Stimulated activated CD4-positive, alpha-beta T cell treated with anti-CD3 and anti-CD28 coated beads, Interleukin-1b, Interleukin-23, amount 100 ng/mL, for 1 hour (primary cell): ENCODE measurements at places on chromosomes 6 and 20.

DNA sequence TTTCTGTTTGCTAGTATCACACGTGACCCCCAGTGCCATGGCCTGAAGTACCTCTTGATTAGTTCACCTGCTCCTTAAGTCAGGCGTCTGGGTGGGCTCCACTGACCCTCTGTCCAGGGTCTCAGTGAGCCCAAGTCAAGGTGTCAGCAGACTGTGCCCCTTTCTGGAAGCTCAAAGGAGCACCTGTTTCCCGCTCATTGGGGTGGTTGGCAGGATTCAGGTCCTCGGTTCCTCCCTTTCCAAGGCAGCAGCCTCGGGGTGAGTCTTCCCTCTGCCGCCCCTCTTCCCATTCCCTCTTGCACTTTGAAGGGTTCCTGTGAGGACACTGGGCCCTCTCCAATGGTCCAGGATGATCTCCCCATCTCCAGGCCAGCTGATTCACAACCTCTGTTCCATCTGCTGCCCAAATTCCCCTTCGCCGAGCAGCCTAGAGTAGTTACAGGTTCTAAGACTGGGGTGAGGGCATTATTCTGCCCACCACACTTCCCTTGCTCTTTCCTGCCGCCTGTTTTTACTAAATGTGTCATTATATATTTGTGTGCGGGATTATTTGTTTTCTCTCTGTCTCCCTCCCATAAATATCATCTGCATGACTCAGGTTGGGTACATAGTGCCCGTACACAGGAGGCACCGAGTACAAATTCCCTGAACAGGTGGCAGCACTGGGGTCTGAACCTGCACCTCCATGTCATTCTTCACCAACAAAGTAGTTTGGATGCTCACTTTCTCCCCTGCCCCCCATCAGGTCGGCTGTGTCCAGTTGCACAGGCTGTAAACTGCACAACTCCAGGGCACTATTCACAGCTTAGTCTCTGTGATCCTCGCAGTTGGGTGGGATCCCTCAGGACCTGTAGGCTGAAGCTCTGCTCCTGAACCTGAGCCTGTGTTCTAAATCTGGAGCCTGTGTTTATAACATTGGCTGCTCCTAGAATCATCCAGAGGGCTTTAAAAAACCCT is 58.5 kb downstream of the RBM38 start:
- no peak for DNase-seq

DNA sequence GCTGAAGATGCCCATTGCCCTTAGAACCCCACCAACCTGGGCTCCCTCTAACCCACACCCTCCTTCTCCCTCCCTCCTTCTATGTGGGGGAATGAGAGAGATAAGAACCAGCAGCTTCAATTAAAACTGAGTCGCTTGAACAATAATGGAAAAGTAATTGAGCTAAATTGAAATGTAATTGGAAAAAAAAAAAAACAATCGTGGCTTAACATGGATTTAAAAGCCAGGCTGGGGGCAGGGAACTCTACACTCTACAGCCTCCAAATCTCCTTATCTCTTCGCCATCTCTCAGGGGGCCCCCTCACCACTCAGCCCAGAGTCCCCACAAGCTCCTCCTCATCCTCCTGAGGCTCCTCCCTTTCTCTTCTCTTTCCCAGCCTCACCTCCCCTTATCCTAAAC is 83.2 kb downstream of the MDGA1 start:
- no peak for DNase-seq

- no peak for DNase-seq
These were observed 10.1 kb upstream of the HDAC2 start for GRCh38 chr6:113980937-113981554.

- DNase-seq: no peak
These were observed 105.8 kb downstream of the CARMIL1 start for GRCh38 chr6:25384967-25385366.

- no peak for DNase-seq
These were observed 51.1 kb downstream of the MYLIP start for GRCh38 chr6:16179970-16180431.

GRCh38 chr6:15242503-15242902 is 3.4 kb upstream of the JARID2 start:
- DNase-seq: no peak

GRCh38 chr20:48631114-48632016 is 196.4 kb downstream of the PREX1 start:
- no peak for DNase-seq

- no peak for DNase-seq
These were observed 196.1 kb downstream of the LY86 start for GRCh38 chr6:6784514-6785162.

GRCh38 chr6:16494793-16495192 is 256.4 kb downstream of the GMPR start:
- DNase-seq: no peak

DNA sequence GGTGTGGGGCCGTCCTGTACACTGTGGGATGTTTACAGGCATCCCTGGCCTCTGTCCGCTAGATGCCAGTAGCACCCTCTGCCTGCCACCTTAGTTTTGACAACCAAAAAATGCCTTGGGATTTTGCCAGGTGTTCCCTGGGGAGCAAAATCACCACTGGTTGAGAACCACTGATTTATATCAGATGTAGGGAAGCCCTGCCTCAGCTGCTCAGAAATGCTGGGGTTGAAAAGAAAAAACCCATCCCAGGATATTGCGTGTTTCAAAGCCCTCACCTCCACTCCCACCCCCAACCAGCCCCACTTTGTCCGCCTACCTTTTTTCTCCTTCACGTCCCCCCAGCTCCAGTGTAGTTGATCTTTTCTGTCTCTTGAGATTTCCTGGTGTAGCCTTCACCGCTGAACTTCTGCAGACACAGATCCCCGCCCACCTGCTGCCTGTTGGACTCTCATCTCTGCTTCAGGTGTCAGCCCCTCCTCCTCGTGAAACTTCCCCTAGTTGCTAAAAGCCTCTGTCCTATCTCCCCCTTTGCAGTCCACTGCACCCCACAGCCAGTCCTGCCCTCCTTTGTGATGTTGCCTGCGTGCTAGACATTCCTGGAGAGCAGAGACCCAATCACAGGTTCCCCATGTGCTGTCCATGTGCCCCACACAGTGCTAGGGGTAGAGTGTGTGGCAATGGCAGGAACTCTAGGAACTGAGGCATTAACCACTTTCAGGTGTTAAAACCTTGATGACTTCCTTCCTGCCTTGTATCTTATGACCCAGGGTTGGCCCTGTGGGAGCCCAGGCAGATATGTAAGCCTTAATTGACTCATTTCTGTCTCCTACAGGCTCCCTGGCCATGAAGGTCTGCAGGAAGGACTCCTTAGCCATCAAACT is 98.9 kb downstream of the TBC1D7 start:
- DNase-seq: no peak

DNA sequence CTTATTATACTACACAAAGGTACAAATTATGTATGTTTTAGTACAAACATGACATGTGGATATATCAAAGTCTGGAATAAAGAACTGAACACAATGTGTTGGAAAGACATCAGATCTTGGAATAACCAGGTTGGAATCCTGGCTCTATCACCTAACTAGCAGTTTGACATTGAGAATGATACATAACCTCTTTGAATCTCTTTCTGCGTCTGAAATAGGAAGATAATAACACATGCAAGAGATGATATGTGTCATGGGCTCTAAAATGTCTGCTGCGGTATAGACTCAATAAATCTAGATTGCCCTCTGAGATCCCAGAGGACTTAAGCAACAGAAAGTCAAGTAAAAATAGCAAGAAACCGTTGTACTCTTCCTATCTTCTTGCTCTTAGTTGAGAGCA is 66.8 kb upstream of the CCN2 start:
- DNase-seq: no peak

GRCh38 chr6:115271434-115271833 is 789.3 kb downstream of the FRK start:
- no peak for DNase-seq

DNA sequence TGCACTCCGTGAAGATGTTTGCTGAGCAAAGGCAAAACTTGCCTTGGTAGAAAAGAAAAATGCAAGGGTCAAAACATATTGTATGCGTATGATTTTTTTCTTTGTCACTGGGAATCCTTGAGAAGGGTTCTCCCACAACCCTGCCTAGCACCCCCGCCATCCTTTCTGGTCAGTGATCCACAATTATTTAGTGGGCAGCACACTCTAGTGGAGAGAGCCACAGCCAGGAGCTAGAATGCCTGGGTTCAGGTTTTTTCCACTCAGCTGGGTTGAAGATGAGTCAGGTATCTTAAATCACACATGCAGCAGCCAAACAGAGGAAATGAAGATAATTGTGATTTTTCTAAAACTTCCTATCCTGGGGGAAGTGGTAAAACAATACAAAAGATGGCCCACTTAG is 243.1 kb downstream of the PKHD1 start:
- DNase-seq: no peak

DNA sequence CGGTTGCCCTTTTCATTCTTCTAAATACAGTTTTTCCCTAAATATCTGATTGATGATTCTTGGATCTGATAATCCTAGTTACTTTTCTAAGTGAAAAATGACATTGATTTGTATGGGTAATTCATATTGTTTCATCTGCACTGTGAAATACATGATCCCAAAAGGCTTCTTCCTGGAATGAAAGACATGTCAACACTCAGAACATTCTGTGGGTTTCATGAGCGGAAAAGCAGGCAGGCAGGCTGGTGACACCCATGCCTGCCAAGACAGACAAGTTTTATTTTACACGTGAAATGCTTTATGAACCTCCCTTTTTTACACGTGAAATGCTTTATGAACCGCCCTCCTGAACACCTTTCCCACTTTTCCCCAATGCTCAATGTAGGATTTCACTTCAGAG is 105.0 kb downstream of the PRKN start:
- DNase-seq: no peak

- DNase-seq: no peak
These were observed 11.7 kb downstream of the MYLIP start for GRCh38 chr6:16140607-16141006.

GRCh38 chr6:134674562-134674961 is 275.3 kb downstream of the ALDH8A1 start:
- no peak for DNase-seq

GRCh38 chr6:127297502-127298070 is 30.9 kb downstream of the RNF146 start:
- DNase-seq: no peak

DNA sequence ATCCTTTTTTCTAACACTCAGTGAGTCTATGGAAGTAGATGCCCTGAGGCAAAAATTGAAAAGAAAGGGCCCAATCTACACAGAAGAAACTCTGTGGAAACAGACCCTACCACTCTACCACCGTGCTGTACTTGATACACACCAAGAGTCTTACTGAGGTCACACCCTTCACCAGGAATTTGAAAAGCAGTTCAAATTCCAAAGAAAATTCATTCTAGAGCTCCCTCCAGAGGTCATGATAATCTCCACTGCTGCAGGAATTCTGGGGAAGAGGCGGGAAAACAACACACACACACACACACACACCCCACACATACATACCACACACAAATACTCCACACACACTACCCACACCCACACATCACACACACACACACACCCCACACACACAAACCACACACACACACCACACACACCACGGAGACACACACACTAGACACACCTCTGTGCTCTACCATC is 336.8 kb downstream of the HDGFL1 start:
- DNase-seq: no peak

- DNase-seq: no peak
These were observed at the start of gene MC3R for GRCh38 chr20:56247954-56248782. TSS of gene MC3R (plus strand) at chr20:56248732. CDS start at chr20:56248844, 112 bp downstream.

- DNase-seq: no peak
These were observed 33.5 kb upstream of the CEP162 start for GRCh38 chr6:84260926-84261325.

DNA sequence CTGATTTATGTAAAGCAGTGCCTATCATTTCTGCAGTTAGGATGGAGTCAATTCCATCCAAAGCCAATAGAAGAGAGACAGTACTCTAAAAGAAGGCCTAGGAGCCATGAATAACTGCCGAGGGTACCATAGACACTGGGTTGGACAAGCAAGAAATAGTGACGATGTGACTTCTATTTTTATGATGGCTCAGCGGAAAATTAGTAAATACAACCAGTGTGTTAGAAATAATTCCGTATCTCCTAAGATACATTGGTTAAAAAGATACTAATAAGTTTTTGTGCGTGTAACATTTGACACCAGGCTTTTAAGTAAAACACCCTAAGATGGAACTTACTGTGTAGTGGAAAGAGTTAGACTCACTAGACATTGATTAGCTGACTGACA is 45.6 kb upstream of the MOXD1 start:
- DNase-seq: no peak

DNA sequence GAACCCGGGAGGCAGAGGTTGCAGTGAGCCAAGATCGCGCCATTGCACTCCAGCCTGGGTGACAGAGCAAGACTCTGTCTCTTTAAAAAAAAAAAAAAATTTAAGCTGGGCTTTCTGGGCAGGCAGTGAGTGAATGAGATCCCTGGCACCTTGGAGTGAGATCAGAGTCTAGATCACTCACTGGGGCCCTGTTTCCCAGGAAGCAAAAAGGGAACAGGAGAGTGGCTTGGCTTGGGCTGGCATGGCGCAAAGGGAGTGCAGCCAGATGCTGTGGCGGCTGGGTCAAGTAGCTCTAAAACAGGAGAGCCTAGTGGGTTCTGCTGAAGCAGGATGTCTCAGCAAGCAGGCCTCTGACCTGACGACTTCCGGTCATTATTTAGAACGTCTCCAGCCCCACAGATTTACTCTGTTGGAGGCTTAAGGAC is 10.4 kb downstream of the PLCG1 start:
- DNase-seq: no peak

GRCh38 chr20:61119794-61120410 is 132.2 kb upstream of the CDH4 start:
- no peak for DNase-seq

GRCh38 chr6:137542713-137543112 is 48.5 kb upstream of the OLIG3 start:
- DNase-seq: no peak

DNA sequence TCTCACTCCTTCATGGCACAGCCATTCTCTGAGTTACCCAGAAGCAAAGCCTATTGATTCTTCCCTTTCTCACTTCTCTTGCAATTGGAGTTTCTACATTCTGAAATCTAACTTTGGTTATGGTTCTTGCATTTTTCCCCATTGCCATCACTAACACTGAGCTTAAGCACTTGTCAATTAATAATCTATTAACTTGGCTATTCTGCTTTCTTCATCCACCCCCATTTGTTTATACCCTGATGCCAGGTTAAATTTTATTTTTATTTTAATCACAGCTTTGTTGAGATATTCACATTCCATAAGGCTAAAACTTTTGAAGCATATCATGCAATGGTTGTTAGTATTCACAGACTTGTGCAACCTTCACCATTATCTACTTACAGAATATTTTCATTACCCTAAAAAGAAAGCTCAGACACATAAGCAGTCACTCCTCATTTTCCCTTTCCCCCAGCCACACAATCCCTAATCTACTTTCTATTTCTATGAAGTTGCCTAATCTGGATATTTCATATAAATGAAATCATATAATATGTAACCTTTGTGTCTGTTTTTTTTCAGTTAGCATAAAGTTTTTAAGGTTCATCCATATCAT is 222.3 kb downstream of the UBE3D start:
- DNase-seq: no peak

- no peak for DNase-seq
These were observed 71.2 kb upstream of the CCN6 start for GRCh38 chr6:111982681-111983080.

GRCh38 chr6:32876603-32877002 is 22.6 kb downstream of the PSMB9 start:
- DNase-seq: no peak
